Activated T-helper 1 cell treated with anti-CD3 and anti-CD28 coated beads, Interleukin-2, amount 50 U/mL, for 16 hours (primary cell): ENCODE measurements at places on chromosomes 1 and 21.

- DNase-seq: no peak
These were observed 22.1 kb downstream of the ARHGEF10L start for GRCh38 chr1:17561561-17561985.

DNA sequence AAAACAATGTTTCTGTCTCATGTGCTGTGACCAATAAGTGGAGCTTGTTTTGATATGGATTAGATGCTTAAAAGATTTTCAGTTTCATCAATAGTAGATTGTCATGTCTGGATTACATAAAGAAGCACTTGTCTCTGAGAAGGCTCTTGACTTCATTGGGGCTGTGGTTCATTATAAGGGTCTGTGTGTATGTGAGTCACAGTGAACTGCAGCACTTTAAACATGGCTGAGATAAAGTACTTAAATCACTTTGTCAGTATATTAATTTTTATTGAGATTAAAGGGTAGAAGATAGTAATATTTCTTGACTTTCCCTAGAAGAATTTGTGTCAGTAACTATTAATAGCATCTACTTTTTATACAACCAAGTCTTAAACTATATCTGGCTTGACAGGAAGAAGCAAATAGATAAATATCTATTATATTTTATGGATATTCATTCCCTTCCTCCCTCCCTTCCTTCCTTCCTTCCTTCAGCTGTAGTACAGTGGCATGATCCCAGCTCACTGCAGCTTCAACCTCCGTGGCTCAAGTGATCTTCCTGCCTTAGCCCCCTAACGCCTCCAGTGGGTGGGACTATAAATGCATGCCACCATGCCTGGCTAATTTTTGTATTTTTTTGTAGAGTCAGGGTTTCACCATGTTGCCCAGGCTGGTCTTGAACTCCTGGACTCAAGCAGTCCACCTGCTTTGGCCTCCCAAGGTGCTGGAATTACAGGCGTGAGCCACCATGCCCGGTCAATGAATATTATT, 48.8 kb downstream of the ZFYVE9 start:
- no peak for DNase-seq

DNA sequence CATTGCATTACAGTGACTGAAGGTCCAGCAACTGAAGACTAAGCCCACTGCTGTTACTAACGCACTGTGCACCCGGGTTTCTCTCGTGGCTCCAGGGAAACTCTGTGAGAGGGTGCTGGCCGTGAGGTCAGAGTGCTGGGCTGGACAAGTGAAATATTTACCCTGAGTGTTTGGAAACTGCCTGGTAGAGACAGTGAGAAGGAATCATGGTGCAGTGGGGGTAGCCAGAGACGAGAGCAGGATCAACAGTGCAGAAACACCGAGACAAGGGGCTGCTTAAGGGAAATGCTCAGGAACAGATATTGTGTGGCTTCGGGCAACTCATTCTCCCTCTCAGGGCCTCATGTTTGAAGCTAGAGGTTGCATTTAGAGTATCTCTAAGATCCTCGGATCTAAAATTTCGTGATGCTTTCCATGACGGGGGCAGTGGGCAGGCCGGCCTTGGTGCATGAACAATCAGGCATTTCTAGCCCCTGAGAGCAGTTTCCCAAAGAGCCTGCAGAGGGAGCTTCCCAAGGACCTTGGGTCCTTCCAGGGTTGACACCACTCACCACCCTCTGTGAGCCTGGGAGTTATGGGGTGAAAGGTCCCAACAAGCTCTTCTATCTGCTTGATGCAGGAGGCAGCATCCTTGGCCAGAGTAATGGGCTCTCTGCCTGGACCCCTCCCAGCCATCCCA, 9.7 kb downstream of the CD2 start:
- no peak for DNase-seq

DNA sequence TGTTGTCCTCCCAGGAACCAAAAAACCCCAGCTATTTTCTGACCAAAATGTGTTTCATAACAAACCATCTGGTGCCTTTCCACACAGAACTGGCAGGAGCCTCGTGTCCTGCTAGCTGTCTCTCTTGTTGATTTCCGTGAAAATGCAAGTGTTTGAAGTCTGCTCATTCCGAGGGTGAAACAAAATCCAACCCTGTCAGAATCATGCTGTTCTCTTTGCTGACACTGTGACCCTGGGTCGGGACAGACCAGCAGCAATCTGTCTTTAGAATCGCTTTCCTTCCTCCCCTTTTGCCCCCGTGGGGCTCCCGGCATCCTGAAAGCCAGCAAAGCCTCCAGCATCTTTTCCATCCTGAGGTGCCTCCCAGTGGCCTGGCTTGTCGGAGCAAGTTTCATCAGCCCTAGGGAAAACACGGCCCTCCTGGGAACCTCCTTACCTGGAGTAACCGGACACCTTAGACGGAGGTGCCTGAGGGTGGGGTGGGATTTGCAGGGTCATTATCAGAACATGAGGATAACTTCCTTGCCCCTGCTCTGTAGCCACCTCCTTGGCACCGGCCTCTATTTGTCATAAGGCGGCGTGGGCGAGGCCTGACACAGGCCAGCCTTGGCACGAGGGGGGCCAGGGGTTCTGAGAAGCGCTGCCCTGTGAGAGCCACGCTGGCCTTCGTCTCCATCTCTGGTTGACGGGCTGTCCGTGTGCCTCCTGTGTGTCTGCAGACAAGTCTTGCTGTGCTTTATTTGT, 24.9 kb downstream of the LDLRAP1 start:
- no peak for DNase-seq

GRCh38 chr1:150065184-150065871, 2.2 kb upstream of the VPS45 start:
- no peak for DNase-seq

DNA sequence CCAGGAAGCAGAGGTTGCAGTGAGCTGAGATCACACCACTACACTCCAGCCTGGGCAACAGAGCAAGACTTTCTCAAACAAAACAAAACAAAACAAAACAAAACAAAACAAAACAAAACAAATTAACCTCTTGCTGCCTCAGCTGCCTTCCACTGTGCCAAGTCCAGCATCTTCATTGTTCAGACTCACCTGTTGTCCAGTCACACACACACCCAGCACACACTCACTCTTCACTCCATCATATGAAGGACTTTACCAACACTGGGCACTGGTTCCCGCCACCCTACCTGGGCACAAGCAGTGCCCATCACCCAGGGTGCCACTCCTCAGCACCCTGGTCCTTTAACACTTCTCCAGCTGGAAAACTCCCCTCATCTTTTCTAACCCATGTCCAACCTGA, 14.6 kb downstream of the PYCR2 start:
- DNase-seq: no peak

- no peak for DNase-seq
These were observed 398.3 kb upstream of the POU3F1 start for GRCh38 chr1:38444770-38445442.

- DNase-seq: no peak
These were observed 39.0 kb upstream of the ARHGEF16 start for GRCh38 chr1:3415260-3416090.

- DNase-seq: no peak
These were observed 610.2 kb upstream of the CHRM3 start for GRCh38 chr1:238776126-238776525.

DNA sequence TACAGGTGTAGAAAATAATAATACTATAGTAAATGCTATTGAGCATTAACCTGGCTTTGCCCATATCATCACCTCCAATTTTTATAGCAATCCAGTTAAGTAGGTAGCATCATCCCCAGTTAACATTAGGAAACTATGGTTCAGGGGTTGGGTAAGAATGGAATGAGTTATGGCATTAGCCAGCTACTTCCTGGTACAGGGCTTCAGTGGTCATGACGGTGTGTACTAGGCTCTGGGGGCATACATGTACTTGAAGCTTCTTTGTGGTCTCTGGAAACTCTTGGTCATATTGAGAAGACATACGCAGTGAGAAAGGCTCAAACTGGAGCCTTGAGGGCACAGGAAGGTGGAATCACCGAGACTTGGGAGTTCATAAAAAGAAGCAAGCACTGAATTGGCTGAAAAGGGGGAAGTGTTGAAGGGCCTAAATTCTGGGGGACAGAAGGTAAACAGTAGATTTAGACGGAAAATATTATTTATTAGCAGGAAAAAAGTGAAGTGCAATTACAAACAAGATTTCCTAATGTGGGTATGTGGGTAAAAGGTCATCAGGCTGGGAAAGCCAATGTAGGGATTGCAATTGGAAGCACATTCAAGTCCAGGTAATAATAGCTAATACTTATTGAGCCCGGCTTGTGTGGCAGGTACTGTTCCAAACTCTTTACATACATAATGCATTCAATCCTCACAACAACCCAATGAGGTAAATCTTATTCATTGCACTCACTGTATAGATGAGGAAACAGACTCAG, 114.2 kb upstream of the ATP1A1 start:
- DNase-seq: no peak

- DNase-seq: no peak
These were observed 44.5 kb downstream of the SLC2A1 start for GRCh38 chr1:42914092-42914627.

DNA sequence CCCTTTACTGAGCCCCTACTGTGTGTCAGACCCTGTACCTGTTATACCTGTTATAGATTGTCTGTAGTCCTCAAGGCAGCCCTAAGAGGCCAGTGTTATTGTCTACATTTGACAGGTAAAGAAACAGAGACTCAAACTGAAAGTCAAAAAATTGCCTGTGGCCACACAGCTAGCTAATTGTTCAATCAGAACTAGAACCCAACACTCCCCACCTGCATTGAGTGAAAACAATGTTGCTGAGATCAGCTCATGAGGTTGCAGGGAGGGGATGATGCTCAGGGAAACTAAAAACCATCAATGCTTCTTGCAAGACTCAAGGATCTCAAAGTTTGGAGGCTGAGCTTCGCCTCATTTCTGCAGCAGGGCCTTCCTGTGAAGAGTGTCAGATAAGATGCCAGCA, 109.5 kb upstream of the LMO4 start:
- no peak for DNase-seq

DNA sequence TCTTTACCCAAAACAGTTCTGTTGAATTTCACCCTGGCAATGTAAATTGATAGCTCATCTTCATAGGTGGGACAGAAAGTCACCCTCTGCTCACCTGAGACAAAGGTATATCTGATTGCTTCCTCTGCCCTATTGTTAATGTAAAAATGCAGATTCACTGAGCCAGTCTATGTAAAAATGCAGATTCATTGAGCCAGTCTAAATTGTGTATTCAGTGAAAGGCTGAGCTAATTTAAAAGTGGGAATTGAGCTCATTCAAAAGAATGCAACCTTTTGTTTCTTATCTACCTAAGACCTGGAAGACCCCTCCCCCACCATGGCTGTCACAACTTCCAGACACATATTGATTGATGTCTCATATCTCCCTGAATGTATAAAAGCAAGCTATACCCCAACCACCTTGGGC, 4.8 kb upstream of the MYSM1 start:
- no peak for DNase-seq

- no peak for DNase-seq
These were observed 11.6 kb upstream of the RGSL1 start for GRCh38 chr1:182438326-182438725.

- DNase-seq: no peak
These were observed 23.1 kb downstream of the NEK2 start for GRCh38 chr1:211652371-211652770.

- no peak for DNase-seq
These were observed 25.3 kb downstream of the CACNA1E start for GRCh38 chr1:181508486-181509165.

DNA sequence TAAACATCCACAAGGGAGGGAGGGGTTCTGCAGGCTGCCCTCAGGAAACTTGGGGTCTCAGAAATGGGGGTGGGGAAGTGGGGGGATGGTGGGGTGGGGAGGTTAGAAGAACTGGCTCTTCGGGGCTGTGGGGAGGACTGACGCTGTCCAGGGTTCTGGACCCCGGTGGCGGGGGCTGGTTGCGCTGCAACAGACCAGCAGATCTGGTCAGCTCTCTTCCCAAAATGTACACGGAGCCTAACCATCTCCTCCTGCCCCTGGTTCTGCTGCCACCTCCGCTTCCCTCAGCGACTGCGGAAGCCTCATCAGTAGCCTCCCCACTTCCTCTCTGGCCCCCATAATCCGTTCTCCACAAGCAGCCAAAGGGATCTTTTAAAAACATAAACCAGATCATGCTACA, 29.3 kb upstream of the C1QA start:
- DNase-seq: no peak

DNA sequence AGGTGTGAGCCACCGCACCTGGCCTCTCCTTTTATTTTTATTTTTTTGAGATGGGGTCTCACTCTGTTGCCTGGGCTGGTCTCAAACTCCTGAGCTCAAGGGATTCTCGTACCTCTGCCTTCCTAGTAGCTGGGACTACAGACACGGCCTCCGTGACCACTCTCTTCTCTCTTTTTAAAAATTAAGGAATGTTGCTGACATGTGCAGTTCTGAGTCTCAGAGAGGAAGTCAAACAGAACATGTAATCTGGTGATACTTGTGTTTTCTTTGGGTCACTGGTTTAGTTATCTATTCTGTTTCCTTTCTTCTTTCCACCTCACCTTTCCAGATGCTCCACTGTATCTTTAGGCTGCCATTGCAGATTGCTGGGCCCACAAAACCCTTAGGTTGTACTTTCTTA, 2.7 kb downstream of the WDTC1 start:
- DNase-seq: no peak
